ENCODE measurements at places on chromosomes 3 and 15.

GRCh38 chr3:51683566-51683965, 12.5 kb downstream of the TEX264 start:
- DNase-seq, result no peak

DNA sequence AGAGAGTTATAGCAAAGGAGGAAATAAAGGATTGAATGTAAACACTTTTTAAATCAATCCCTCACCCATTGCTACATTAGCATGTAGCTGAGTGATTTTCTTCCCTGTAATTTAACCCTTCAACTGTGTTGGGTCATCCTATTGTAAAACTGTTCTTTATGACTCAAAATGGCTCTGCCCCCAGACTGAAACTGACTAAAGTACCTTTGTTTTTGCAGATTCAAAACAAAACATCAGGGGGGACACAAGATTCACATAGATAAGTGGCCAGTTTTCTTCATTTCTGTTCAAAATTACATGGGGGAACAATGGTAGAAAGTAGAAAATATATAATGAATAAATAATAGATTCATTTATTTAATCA, 268.4 kb downstream of the IGSF11 start:
- DNase-seq, result no peak

DNA sequence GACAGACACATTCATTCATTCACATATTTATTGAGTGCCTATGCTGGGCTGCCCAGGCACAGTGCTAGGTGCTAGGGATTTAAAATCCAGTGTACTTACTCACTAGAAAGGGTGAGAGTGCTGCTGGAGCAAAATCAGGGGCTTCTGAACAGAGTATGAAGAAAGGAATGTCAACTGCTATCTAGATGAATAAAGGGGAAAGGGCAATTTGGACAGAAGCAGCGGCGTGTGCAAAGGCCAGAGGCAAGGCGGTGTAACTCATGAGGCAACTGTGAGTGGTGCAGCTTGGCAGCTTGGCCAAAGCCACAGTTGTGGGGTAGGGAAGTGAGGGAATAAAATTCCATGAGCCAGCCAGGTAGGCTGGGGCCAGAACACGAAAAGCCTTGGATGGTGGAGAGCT, 76.7 kb downstream of the RAD18 start:
- DNase-seq, result peak; percentile 87

DNA sequence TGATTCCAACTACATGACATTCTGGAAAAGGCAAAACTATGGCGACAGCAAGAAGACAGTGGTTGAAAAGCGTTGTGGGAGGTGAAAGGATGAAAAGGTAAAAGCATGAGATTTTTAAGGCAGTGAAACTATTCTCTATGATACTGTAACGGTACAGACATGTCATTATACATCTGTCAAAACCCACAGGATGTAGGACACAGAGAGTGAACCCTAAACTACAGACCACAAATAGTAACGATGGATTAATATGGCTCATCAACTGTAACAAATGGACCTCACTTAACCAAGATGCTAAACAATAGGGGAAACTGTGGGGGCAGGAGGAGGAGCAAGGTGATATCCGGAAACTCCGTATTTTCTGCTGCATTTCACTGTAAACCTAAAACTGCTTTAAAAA, 39.1 kb downstream of the MYO9A start:
- no peak for DNase-seq

DNA sequence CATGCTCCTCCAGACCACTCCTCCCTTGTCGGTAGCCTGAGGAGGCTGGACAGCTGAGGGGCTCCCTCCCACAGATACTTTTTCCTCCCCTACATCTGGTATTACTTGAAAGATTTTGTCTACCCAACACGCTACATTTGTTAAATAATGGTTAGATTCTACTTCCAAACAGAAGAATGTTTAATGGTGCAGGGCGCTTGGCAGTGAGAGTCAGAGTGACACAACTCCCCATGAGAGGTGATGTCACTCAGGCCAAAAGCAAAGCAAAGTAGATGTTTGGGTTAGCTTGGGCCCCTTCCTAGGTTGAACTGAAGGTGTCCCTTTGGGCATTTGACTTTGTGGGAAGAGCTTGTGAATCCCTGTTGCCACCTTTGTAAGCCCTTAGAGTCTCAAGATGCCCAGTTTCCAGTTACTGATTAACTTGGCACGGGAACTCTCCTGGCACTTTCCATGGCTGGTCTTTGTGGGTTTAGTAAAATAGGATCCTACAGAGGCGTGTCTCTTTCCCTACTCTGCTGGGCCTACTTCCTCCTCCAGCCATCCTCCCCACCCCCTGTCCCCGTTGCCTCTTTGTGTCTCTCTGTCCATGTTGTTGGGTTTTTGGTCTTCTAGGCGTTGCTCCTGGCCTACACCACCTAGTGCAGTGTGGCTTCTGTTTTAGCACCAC, 5.6 kb downstream of the LIMD1 start:
- DNase-seq, result no peak

DNA sequence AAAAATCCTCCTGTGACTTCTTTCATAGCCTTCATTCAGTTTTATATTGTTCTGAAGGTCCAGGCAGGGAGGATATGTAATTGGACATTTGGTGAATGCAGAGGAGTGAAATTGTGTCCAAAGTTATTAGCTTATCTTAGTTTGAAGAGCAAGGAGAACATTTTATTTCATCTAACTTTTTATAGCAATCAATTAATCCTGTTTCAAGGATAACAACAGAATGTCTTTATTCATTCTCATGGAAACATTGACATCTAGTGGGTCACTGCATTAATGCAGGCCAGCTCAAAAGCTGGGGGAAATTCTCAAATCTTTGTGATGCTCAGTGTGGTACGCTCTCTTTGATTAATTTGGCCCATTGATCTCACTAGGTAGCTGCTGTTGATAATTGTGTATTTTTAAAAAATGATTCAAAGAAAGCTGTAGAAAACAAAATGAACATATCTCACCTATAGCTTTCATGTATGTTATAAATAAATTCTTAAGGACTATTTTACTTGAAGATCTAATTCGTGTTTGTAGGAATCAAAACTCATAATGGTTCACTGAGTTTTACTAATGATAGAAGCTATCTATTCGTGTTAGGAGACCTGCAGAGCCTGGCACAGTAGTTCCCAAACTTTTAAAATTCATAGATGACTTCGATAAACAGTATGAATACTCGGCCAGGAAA, 150.8 kb upstream of the KCNMB2 start:
- peak; percentile 60 for DNase-seq

DNA sequence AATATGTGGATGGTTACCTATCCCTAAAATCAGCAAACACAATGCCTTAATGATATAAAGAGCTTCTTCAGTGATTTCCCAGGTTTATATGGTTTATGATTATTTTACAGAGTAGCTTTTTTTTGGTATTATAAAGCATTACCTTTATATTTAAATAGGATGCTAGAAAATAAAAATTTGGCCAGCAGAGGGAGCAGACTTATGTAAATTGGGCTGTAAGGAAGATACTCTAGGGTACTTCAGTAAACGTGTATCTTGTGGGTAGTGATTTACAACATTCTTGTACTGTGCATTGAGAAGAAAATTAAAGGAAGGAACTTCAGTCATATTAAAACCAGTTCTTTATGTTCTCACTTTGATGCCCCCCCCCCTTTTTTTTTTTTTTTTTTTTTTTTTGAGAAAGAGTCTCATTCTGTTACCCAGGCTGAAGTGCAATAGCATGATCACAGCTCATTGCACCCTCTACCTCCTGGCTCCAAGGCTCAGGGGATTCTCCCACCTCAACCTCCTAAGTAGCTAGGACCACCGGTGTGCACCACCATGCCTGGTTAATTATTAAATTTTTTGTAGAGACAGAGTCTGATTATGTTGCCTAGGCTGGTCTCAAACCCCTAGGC, 167.9 kb downstream of the BBX start:
- DNase-seq, result peak; percentile 66

GRCh38 chr15:69660114-69660513, 207.5 kb downstream of the RPLP1 start:
- no peak for DNase-seq

- DNase-seq, result peak; percentile 30
Measured at GRCh38 chr3:4680871-4681300, 187.7 kb downstream of the ITPR1 start.

DNA sequence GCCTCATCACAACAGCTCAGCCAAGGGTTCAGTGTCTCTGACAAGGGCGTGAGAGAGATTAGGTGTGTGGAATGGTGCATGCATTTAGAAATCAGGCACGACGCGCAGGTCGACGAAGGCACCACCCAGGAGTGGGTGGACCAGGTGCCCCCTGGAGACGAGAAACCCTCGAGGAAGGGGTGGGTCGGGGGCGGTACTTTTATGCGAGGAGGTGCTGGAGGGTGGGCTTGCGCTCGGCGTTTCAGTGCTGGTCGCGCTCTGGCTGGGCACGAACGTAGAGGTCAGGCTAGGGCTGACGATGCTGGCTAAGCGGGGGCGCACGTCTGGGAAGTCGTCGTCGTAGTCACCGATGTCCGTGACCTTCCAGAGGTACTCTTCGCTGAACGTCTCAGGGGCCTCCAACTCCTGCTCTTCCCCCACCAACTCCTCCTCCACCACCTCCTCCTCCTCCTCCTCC, 393 bp downstream of the ERICH6 start:
- no peak for DNase-seq

- no peak for DNase-seq
Measured at GRCh38 chr15:92095693-92096092, 242.2 kb downstream of the SLCO3A1 start.

GRCh38 chr3:144324076-144324475, 352.5 kb downstream of the DIPK2A start:
- no peak for DNase-seq

DNA sequence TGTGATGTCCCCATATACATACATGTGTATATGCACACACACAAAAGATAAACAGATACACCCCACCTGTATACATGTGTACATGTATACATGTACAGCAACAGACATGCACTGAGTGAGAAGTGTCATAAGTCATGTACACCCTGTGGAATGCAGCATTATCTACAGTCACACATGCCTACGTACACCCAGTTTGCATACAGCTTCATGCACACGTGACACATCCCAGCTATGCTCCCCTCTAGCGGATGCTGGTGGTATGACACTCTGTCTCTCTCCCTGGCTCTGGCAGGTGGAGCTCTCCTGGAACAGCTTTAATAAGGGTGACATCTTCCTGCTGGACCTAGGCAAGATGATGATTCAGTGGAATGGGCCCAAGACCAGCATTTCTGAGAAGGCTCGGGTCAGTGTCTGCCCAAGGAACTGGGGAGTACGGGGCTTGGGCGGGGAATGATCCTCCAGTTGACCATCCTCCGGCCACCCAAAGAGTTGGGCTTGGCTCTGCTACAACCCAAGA, 6.3 kb downstream of the VILL start:
- peak; percentile 78 for DNase-seq

DNA sequence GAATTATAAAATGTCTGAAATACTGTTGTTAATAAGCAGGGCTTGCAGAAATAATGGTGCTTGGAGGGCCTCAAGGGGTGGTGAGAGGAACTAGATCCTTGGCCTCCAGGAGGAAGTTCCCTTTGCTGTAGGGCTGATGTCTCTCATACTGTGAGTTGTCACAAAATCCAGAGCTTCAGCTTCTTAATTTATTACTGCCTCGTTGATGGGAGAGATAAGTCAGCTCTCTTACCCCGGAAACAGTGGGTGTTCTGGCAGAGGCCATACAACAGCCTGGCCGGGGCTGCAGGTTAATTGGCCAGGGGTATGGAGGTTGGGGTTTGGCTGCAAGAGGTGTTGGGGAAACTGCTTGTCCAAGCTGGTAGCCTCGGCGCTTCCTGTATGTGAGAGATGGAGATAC, 15.5 kb downstream of the MAPKAPK3 start:
- peak; percentile 76 for DNase-seq

GRCh38 chr3:195063581-195064193, 207.3 kb downstream of the XXYLT1 start:
- no peak for DNase-seq

GRCh38 chr3:128491691-128491940, 1.4 kb downstream of the GATA2 start:
- DNase-seq, result no peak

DNA sequence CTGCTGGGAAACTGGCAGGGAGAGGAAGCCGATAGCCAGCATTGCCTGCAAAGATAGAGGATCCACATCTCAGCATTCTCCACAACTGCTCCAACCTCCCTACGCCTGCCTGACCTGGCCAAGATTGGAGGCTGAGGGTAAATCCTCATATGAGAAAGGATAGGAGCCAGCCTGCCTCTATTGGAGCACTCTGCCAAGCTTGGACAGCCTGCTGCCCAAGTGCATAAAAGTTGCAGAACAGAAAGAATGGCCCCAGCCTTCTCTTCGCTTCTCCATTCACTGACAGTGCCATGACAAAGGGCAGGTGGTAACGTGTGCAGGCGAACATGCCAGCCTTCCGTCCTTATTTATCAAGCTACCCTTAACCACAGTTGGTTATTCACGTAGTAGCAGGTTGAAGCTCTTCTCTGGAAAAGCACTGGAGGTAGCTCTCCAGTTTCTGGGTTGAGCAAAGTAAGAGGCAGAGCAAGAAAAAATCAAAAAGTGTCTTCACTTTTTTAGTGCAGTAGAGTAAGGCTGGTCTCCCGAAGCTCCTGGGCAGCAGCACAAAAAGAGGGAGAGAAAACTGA, 4.3 kb downstream of the BMF start:
- DNase-seq, result no peak

GRCh38 chr15:76354823-76355440, 18.4 kb downstream of the ISL2 start:
- no peak for DNase-seq

GRCh38 chr15:94298364-94298763, 67.0 kb downstream of the MCTP2 start:
- DNase-seq, result no peak

DNA sequence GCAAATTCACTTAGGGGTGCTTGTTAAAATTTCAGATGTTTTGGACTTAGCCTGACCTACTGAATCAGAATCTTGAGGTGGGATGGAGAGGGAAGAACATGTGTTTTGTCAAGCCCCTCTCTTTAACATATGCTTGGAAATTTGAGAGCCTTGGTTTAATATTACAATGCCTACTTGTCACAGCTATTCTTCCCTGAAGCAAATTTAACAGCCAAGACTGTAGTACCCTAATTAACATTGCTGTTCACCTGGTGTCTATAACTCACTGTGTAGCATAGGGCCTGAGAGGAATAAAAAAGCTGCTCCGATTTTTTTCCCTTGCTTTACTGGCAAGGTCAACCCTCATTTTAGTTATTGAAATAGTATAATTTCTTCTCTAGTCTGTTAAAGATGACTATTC, 880.1 kb downstream of the CADM2 start:
- DNase-seq, result no peak

GRCh38 chr15:33934921-33935320, 33.4 kb upstream of the CHRM5 start:
- peak; percentile 53 for DNase-seq

GRCh38 chr15:38650936-38651327, 86.3 kb upstream of the RASGRP1 start:
- no peak for DNase-seq
